Activated CD8-positive, alpha-beta memory T cell treated with anti-CD3 and anti-CD28 coated beads, Interleukin-2, amount 10 ng/mL, durations not matched to agents 7 days and 5 days (primary cell): ENCODE measurements at places on chromosomes 3 and 15.

GRCh38 chr3:58963928-58964503, 85.8 kb downstream of the CFAP20DC start:
- DNase-seq = no peak

GRCh38 chr15:72919936-72920465, 132.3 kb upstream of the NEO1 start:
- no peak for DNase-seq

GRCh38 chr3:187706971-187707370, 4.6 kb upstream of the RTP2 start:
- no peak for DNase-seq

- DNase-seq = no peak
These were observed 364.3 kb upstream of the ADAMTS9 start for GRCh38 chr3:65052101-65052500.

DNA sequence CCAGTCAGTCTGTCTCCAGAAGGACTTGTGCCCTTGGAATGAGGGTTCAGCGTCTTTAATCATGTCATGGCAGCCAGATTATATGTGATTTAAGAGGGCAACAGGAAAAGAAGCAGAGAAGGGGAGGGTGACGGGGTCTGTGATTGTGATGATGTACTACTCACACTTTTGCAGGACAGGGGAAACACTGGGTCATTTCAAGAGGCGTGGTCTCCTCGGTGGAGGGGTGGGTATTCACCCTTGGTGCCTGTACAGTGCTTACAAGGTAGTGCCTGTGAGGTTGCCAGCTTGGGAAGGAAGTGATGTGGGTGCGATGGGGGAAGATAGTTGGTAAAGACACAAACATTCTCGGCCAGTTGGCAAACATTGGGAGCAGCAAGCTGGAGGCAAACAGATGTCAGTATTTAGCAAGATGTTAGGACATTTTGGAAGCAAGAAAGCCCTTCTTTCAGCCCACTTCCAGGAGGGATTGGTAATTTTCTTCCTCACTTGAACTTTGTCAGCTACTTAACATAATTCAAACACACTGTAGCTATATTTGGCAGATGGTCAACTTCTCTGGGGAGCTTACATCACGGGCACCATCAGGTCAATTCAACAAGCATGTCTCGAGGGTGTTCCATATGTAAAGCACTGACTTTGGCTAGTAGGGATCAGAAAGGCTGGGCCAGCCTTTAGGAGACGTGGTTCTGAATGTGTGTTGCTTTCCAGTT, 71.4 kb upstream of the ROPN1 start:
- no peak for DNase-seq

GRCh38 chr3:185623939-185624665, 38.0 kb downstream of the SENP2 start:
- DNase-seq = no peak
